ENCODE measurements at places on chromosomes 12 and 14. TPM values are rescaled to one million over a fixed set of nuclear protein-coding genes. Genes with fewer than 3 reads are reported as not detected.

GRCh38 chr12:123444092-123445026, 7.9 kb upstream of the RILPL2 start:
- no peak for DNase-seq

GRCh38 chr12:92098594-92099380, 46.9 kb downstream of the BTG1 start:
- no peak for DNase-seq

- DNase-seq = no peak
These were observed 44.0 kb upstream of the REP15 start for GRCh38 chr12:27652174-27652763.

- DNase-seq = no peak
These were observed 22.7 kb downstream of the OTX2 start for GRCh38 chr14:56787530-56787929.

DNA sequence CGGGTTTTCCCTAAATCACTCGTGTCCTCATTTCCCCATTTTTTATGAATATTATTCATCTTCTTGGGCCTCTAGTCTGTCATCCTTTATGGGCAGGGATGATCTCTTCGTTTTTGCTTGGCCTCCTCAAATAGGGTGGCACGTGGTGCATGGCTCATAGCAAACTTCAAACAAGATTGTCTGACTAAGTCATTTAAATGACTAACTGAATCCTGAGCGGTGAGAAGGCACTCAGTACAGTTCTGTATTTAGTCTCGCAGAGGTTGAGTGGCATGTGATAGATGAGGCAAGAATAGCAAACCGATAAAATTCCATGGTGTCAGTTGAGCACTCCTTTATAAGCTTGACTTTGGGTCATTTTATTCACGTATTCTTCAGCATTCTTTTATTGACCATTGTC, 5.7 kb upstream of the JDP2 start:
- no peak for DNase-seq

DNA sequence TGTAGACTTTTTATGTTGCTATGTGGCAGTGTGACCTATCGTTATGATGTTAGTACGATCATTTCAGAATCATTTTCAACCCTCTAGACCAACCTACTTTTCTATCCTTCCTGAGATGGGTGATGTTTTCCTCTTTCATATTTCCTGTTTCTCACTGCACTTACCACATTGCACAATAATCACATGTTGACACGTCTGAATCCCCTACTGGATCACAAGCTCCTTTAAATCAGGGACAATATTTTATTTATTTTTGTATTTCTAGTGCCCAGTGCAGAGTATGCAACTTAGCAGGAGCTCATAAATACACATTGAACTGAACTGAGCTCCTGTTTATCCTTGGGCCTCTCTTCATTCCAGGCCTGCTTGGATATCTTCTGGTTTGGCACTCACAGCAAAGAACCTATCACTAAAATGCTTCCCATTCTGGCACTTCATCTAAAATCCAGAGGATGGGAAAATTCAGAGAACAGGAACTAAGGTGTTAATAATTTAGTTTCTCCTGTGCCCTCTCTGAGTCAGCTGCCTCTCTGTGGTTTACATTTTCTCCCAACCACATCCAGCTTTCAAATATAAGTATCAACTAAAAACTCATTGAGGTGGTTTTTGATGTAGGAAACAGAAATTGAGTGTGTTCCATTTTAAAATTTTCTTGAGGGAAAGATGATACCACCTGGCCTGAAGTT, 69.4 kb upstream of the DYRK2 start:
- DNase-seq = no peak

DNA sequence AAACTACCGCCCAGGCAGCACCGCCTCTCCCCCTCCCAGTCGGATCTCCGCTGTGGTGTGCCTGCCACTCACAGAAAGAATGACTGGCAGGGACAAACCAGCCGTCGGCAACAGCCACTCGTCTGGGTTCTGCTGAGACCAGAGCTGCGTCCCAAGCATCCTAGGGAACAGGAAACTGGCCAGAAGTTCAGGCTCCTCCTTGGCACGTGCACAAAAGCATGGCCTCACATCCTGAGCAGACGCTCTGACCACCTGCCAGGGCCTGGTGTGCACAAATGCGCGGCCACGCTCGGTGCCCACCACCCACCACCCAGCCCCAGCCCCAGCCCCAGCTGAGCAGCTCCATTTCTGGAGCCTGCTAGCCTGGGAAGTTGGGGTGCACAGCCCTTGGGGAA, 214.8 kb downstream of the DPF3 start:
- DNase-seq = peak; percentile 40

DNA sequence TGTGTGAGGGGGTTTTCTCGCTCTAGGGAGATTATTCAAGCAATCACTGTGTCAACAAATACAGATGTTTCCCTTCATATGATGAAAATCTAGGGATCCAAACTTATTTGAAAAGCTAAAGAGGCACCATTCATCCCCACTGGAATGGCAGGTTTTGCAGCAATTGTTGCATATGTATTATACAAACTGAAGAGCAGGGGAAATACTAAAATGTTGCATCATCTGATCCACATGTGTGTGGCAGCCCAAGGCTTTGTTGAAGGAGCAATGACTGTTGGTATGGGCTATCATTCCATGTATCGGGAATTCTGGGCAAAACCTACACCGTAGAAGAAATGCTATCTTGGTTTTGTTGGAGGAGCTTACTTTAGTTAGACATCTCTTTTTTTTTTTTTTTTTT, 4.1 kb upstream of the PRPF40B start:
- no peak for DNase-seq

DNA sequence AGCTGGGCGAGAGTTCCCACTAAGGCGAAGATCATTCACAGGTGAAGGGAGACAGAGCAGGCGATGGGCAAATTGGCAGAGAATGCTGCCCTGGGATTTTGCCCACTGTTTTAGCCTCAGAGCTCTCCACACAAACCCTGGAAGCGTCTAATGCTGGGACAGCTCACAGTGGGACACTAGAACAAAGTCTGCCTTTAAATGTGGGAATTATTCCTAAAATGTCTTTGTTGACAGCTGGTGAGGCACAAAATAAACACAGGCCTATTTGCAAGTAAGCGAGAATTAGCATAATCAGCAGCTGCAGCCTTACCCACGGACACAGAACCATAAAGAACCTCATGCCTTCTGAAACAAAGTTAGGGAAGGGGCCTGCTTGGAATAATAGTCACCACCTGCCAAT, 824.5 kb downstream of the AACS start:
- no peak for DNase-seq

DNA sequence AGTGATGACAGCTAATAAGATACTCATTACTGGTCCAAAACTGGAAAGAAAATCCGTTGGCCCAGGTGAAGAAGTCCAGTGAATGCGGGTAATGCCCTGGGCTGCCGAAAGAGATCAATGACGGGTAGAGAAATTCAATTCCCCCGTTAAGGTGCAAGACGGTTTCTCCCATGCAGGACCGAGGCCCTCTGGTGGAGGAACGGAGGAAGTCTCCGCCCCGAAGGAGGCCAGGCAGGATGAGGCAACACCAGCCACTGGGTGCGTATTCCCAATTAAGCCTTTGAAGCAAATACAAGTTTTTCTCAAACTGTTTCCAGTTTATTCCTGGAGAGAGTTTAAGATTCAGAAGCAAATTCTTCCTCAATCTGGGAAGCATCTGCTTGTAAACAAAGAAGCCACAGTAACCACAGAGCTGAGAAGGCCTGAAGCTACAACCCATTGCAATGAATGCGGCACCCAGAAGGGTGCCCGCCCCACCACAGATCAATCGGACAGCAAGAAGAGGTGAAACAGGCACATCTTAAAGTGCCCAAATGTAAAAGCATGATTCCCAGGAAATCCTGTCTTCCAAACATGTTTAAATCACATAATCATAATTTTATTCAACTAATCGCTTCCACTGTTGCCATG, 118.5 kb downstream of the TTC7B start:
- peak; percentile 89 for DNase-seq

GRCh38 chr14:60848066-60848465, 113.5 kb downstream of the MNAT1 start:
- no peak for DNase-seq

The COL2A1 gene
- 0.07 TPM for polyA plus RNA-seq

The GPD1 gene
- polyA plus RNA-seq = 15.8 TPM
